ENCODE measurements at places on chromosomes 3 and 15.

GRCh38 chr3:99384596-99384995, 253.8 kb upstream of the COL8A1 start:
- no peak for DNase-seq

DNA sequence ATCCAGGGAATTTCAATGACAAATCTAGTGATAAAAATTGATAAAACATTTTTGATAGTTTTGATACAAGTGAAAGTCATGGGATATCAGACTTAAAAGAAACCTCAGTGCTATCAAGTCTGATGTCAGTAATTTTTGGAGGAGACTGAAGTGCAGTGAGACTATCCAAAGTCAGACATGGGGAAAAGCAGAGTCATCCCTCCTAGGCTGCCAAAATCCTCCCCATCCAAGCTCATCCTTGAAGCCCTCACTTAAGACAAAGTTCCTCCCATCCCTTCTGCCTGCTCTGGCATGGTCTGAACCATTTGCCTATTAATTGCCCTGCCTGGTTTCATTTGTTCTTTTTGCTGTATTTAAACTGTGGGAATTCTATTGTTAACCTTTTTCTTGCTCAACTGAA, 456.9 kb upstream of the UBE2E2 start:
- DNase-seq = no peak

GRCh38 chr3:129558772-129559564, 16.0 kb downstream of the H1-8 start:
- DNase-seq = no peak

DNA sequence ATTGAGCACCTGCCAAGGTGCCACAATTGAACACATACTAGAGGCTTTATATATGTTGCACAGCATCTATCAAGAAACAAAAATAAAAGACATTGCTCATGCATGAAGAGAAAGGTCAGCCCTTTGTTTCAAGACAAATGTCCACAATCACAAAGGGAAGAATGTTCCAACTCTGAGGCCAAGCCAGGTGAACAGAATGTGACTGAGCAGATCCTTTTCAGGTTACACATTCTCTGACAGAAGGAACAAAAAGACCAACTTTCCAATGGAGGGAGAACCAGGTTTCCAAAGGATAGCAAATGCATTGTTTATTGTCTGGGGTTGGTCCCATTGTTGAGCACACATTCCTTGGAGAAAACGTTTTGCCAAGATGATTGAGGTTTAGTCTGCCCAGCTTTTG, 50.2 kb upstream of the FAM174B start:
- DNase-seq = no peak

- DNase-seq = no peak
Observed at GRCh38 chr3:102722317-102722716, 287.5 kb downstream of the ZPLD1 start.

GRCh38 chr3:172606021-172606420, 82.8 kb upstream of the TNFSF10 start:
- no peak for DNase-seq

DNA sequence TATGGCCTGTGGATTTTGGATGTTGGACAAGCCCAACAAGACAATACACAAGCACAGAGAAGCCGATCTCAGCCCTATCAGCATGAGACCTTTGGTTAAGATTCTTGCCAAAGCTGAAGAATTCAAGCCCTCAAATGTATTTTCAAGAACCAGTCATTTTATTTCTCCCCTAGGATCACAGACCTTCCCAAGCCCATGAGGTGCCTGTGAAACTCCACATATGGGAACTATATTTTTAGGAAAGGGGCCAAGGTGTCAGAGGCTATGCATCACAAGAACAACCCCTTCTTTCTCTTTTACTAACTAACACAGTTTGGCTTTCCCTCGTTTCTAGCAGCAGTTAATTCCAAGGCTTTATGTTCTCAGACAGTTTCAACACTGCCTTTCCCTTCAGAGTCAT, 364.5 kb downstream of the MAGI1 start:
- DNase-seq = no peak

DNA sequence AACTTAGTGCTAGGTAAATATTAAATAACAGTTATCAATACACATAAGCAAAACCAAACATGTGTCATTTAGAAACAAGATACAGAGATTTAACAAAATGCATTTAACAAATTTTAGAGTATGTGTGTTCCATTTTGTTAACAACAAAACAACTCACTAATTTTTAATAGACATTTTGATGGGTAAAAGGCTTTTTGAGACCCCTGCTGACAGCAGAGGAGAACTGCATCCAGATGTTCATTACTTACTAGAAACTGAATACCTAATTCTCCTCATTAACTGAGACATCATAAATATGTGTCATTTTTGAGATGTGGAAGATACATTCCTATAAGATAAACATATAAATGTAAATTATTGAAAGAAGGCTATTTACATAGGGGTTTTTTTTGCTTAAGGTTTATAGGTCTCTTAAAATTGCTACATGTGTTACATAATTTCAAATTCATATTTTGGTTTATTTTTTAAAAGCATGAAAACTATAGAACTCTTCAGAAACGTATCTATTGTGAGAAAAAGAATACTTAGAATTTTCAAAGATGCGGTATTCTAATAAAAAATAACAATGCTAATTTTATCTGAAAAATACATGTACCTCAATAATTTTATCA, 1009.8 kb downstream of the TUSC7 start:
- DNase-seq = no peak

All from breast epithelium (tissue), 4 donors.